ENCODE measurements at places on chromosomes 3 and 15.

GRCh38 chr3:123953735-123954134, 7.3 kb downstream of the CCDC14 start:
- no peak overlapping the region for H3K27ac ChIP-seq
- H3K36me3 ChIP-seq = peaks cover 5% of the 10 kb centered on the region
- no peak overlapping the region for H3K4me3 ChIP-seq

DNA sequence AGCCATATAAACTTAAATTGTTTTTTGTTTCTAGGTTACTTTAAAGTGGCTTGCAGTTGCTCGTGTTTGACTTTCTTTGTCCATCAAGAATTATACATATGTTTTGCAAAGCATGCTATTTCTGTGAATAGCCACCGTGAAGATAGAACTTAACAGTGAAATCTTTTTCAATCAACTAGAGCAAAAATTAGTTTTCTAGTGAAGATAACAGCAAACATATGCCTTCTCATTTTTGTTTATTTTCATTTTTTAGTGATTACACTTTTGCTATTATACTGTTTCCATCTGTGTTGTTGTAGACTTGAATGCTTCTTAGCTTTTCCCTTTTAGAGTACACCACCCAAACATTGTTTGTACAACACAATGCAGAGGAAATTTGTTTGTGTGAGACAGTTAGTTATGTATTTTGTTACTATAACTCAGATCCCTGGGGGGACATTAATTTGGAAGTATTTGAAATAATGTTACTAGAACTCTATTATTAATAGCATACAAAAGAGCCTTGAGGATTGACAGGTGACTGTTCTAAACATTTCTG, 62.8 kb downstream of the CRYBG3 start:
- H3K27ac ChIP-seq = no peak overlapping the region
- H3K36me3 ChIP-seq = no peaks in the 10 kb centered on the region
- H3K27me3 ChIP-seq = no peaks in the 10 kb centered on the region
- peaks cover 3% of the 10 kb centered on the region for H3K4me1 ChIP-seq
- H3K4me3 ChIP-seq = no peak overlapping the region
- no peak for DNase-seq

- no peak overlapping the region for H3K27ac ChIP-seq
- peaks cover 4% of the 10 kb centered on the region for H3K36me3 ChIP-seq
- peaks cover 2% of the 10 kb centered on the region for H3K4me1 ChIP-seq
- no peak overlapping the region for H3K4me3 ChIP-seq
Measured at GRCh38 chr3:189516039-189516438, 115.2 kb upstream of the TP63 start.

DNA sequence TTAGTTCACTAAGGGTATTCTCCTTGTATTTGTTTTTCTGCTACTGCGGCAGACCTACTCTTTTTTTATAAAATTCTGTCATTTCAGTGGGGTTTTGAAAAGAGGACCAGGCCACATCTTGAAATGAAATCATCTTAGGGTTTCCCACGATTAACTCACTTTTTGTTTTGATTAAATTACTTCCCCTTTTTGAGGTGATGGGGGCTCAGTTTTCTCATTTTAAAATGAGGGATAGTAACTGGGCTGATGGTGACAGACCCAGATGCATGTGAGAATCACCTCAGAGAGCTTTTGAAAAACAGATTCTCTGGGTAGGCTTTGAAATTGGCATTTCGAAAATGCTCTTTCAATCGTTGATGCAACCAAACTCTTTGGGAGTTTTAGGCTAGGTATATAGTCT, 24.2 kb downstream of the UBE2Q2 start:
- no peaks in the 10 kb centered on the region for H3K36me3 ChIP-seq
- peak overlapping the region; percentile 95 for H3K27ac ChIP-seq
- DNase-seq = peak; percentile 26
- peaks cover 31% of the 10 kb centered on the region for H3K4me1 ChIP-seq

DNA sequence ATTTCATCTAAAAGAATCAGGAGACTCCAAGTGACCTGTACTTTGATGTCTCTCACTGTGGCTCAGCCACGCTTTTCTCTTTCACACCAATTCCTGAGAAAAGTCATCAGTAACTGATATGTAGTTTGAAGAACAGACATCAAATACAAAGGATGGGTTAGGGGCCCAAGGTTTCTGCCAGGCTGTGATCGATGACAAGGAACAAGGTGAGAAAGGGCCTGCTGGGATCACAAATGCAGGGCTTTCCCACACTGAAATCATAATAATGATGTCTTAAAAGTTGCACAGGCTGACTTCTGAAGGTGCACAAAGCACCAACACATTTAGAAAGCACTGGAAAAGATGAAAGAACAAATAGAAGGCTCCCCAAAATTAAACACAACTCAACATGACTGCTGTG, 396.9 kb downstream of the MAGI1 start:
- H3K4me1 ChIP-seq = no peaks in the 10 kb centered on the region
- H3K4me3 ChIP-seq = no peak overlapping the region
- H3K27me3 ChIP-seq = no peaks in the 10 kb centered on the region
- H3K27ac ChIP-seq = no peak overlapping the region
- DNase-seq = no peak

- H3K4me1 ChIP-seq = no peaks in the 10 kb centered on the region
- H3K36me3 ChIP-seq = no peaks in the 10 kb centered on the region
- H3K4me3 ChIP-seq = no peak overlapping the region
- H3K27ac ChIP-seq = no peak overlapping the region
Measured at GRCh38 chr3:179902061-179902460, 134.7 kb downstream of the PEX5L start.

GRCh38 chr3:86951322-86951721, 39.6 kb downstream of the VGLL3 start:
- no peak overlapping the region for H3K4me3 ChIP-seq
- no peak overlapping the region for H3K27ac ChIP-seq
- H3K27me3 ChIP-seq = no peaks in the 10 kb centered on the region
- no peaks in the 10 kb centered on the region for H3K4me1 ChIP-seq

- H3K4me3 ChIP-seq = no peak overlapping the region
- H3K27ac ChIP-seq = no peak overlapping the region
- no peak for DNase-seq
Measured at GRCh38 chr15:86840996-86841395, 761.3 kb downstream of the AGBL1 start.

DNA sequence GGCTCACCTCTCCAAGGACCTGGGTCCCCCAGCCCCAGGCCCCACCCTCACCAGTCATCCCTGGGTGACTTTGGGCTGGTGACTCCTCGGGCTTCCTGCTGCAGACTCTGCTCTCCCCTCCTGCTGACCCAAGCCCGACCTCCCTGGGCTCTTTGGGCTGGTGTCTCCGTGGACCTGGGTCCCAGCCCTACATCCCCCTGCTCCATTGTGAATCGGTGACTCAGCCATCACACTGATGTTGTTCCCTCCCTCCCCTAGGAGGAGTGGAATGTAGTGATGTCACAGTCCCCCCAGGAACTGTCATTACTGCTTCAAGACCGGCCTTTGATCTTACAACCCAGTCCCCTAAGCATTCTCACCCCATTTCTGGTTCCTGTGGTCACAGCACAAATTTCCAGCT, 83.7 kb downstream of the ADAMTS7 start:
- H3K4me1 ChIP-seq = peaks cover 3% of the 10 kb centered on the region
- DNase-seq = no peak
- peaks cover 15% of the 10 kb centered on the region for H3K27me3 ChIP-seq
- H3K27ac ChIP-seq = peak overlapping the region; percentile 65
- no peak overlapping the region for H3K4me3 ChIP-seq

- H3K36me3 ChIP-seq = no peaks in the 10 kb centered on the region
- peaks cover 6% of the 10 kb centered on the region for H3K27me3 ChIP-seq
- no peak for DNase-seq
Measured at GRCh38 chr3:133804896-133805295, 719 bp upstream of the SRPRB start.

DNA sequence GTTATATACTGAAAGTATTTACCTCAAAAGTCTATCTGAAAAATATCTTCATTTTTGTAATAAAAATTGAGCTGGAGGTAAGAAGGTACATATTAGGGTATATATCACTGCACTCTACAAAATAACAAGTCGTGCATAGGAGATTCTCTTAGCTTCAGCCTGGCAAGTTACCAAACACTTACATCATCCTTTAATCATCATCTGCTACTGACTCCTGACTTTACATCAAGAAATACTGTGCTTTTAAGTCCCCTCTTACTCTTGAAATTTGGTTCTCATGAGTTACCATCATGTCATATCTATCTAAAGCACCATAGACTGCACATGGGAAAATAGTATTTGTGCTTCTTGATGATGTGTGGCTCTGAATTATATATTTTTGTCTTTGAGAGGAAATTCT, 50.8 kb downstream of the LYSMD4 start:
- H3K36me3 ChIP-seq = peaks cover 51% of the 10 kb centered on the region
- peak overlapping the region; percentile 44 for H3K27ac ChIP-seq
- H3K4me1 ChIP-seq = peaks cover 43% of the 10 kb centered on the region
- H3K27me3 ChIP-seq = no peaks in the 10 kb centered on the region
- H3K4me3 ChIP-seq = no peak overlapping the region
